ENCODE measurements at places on chromosomes 3 and 15.

DNA sequence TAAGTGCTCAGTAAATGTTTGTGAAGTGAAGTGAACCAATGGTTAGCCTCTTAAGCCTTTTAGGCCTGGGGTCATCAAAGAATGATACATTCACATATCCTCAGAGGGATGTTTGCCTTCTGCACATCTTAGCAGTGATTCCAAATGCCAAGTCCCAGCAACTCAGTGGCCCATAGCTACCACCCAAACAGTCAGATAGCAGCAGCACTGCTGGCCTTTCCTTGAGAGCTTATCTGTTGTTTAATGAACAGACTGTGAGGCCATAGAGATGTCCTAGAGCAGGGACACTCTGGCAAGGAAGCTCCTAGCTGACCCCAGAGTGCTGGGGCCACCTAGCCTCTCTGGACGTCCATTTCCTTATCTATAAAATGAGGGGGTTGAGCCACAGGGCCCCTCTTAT is 86.8 kb downstream of the CYP19A1 start:
- peak; percentile 3 for DNase-seq

- no peak for DNase-seq
Observed at GRCh38 chr3:98003306-98003969, 31.2 kb upstream of the RIOX2 start.

- no peak for DNase-seq
Observed at GRCh38 chr15:35547775-35548364, 1.9 kb upstream of the DPH6 start.

GRCh38 chr3:114442246-114442645 is 148.4 kb downstream of the TIGIT start:
- no peak for DNase-seq

DNA sequence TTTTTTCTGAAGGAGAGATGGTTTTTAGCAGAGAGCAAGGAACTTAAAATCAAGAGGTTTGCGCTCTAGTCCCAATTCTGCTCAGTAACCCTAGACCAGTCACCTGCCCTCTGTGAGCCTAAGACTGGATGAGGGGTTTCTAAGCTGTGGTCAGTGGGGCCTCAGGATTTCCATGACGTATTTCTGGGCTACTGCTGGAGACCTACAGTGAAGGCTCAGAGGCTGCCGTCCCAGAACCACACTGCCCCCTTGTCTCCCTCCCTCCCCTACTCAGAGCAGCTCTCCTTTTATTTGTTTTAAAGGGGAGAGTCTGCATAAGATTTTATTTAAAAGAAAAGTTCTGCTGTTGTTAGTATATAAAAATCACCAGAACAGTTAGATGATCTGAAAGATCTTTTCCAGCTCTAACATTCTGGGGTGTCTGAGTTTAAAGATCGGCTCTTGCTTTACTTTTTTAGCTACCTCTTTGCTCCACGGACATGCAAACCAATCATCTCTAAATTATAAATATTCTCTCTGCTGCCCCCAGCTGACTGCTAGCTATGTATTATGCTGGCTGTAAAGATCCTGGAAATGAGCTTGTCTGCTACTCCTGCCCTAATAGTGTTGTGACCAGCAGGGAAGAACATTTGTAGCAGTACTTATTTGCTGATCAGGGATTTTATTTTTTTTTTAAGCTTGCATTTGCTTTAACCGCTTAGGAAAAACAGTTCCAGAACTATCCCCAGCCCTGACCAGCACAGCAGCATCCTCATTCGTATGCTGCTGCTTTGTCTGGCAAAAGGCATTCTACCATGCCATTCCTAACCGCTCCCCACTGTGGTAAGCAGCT is 28.6 kb upstream of the NDUFB4 start:
- peak; percentile 3 for DNase-seq

- peak; percentile 91 for DNase-seq
Observed at GRCh38 chr3:196712514-196713413, 587 bp downstream of the PIGX start.

- DNase-seq: peak; percentile 20
Observed at GRCh38 chr3:45596290-45596791, 1.8 kb downstream of the LIMD1 start.

GRCh38 chr3:78026318-78026828 is 986.5 kb downstream of the ROBO2 start:
- DNase-seq: no peak

DNA sequence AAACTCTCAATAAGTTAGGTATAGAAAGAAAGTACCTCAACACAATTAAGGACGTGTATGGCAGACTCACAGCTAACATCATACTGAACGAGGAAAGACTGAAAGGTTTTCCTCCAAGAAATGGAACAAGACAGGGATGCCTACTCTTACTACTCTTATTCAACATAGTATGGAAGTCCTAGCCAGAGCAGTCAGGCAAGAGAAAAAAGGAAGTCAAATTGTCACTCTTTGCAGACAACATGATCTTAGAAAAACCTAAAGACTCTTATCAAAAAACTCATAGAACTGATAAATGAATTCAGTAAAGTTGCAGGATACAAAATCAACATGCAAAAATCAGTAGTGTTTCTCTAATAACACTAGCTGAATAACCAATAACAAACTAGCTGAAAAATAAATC is 96.0 kb downstream of the C3orf70 start:
- no peak for DNase-seq

- no peak for DNase-seq
Observed at GRCh38 chr3:35665390-35666055, 26.2 kb downstream of the ARPP21 start.

DNA sequence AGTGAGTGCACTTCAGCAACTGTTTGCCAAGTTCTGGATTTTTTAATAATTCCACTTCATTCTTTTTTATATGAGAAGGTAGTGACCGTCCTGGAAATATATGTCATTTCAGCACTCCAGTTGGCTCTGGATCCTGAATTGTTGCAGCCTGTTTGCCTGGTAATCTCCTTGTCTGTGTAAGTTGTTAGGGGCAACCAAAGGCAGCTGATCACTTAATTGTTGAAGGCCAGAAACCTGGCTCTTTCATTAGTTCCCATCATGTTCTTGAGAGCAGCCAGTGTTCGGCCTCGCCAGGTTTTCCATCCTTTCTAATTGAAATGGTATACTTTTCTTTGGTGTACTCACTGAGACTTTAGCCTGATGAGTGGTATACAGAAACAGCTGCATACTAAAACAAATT is 168.6 kb downstream of the SOX2 start:
- DNase-seq: no peak

DNA sequence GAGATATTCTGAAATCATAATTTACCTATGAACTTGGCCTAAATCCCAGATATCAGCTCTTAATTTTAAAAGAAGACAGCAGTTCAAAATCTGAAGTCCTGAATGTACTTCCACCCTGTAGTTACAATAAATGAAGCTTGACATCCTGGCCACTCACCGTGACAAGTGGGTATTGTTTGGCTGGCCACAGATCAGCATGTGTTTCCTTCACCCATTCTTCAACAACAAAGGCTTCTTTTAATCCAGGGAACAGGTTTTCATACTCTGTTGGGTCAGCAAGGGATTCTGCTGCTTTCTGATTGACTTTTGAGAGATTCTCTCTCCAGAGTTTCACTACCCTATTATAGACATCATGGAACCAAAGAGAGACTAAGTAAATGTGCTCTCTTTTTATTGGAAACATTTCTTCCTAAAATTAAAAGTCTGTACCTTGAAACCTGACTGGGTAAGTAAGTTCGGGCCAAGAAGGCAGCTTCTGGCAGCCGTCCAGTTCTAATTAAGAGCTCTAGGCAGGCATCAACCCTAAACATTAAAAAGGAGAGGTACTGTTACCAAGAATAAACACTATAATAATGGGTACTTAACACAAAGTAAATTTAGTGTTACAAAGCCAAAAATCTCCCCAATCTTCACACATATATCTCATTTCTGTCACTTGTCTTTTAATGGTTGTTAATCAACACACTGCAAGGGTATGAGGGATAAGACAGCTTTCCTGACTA is 15.2 kb downstream of the MRPS22 start:
- no peak for DNase-seq

DNA sequence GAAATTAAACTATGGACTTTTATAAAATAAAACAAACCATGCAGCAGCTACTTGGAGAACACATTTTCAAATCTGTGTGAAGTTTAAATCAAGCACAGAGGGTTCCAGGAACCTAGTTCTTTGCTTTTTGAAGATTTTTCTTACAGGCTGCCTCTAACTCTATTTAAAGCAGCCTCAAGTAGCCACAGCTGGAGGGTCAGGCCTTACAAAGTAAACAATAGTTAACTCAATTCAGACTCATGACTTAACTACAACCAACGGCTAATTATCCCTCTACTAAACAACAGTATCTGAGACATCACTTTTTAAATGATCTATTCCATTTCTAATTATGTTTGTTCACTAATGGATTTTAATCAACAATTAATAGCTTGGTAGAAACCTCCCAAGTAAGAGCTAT is 9.8 kb downstream of the LRIG1 start:
- no peak for DNase-seq

GRCh38 chr3:125002414-125003368 is 53.1 kb downstream of the HEG1 start:
- no peak for DNase-seq

DNA sequence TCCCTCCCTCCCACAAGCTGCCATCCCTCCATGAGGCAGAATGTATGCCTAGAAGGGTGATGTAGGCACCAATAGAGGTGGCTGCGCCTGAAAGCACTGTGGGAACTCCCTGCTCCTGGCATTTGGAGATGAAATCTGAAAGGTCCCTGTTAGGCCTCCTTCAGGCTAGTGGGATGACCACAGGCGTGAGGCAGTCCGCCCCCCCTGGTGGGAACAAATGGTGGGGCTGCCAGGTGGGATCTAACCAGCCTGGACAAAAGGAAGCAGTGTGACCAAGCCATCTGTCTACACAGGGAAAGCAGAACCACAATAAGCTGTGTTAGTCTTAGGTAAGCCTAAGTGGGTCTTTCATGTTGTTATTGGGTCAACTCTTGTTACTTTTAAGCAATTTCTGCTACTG is 25.3 kb downstream of the IL5RA start:
- DNase-seq: no peak

- DNase-seq: no peak
Observed at GRCh38 chr3:118526758-118527513, 507.7 kb downstream of the IGSF11 start.

- no peak for DNase-seq
Observed at GRCh38 chr15:89851673-89852341, 37.2 kb upstream of the ANPEP start.

- DNase-seq: no peak
Observed at GRCh38 chr3:184595726-184596125, 34.1 kb downstream of the EPHB3 start.

DNA sequence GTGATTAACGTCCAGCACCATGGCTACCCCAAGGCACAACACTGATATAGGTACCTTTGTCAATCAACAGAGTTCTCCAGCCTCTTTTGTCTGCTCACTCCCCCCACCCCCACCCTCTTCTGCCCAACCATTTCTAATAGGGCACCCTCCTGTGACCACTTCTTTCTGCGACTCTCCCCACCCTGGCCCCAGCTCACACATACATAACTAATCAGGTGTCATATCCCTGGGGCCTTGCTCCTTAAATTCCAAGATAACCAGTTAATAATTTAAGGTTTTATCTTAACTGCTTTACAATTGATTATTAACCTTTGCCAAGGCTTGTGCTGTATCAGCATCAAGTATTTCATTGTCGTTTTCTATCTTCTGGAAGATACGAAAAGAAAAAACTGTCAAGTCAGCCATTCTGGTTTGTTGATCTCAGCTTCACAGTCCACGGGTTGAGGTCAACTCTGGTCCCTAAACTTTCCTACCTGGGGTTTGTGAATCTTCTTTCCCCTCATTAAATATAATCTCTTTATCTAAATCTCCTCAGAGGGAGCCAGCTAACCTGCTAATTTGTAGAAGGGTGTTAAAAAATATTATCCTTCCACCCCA is 27.3 kb upstream of the SLC28A2 start:
- DNase-seq: no peak

- DNase-seq: no peak
Observed at GRCh38 chr3:46236294-46237054, 5.8 kb upstream of the CCR3 start.

GRCh38 chr3:13063225-13063624 is 10.0 kb downstream of the IQSEC1 start:
- DNase-seq: no peak

- no peak for DNase-seq
Observed at GRCh38 chr3:146375219-146375618, 94.1 kb downstream of the PLSCR2 start.

GRCh38 chr15:90529371-90530249 is at the start of gene CRTC3:
CRTC3 (plus strand) TSS chr15:90529923; CDS start chr15:90530072, 149 bp downstream.
- DNase-seq: peak; percentile 77

All from erythroblast (primary cell).